Fibroblast of skin of left quadriceps (primary cell): ENCODE measurements at places on chromosomes 5 and 9.

GRCh38 chr5:134493461-134494055 lies 31.9 kb upstream of the JADE2 start:
- DNase-seq = no peak

DNA sequence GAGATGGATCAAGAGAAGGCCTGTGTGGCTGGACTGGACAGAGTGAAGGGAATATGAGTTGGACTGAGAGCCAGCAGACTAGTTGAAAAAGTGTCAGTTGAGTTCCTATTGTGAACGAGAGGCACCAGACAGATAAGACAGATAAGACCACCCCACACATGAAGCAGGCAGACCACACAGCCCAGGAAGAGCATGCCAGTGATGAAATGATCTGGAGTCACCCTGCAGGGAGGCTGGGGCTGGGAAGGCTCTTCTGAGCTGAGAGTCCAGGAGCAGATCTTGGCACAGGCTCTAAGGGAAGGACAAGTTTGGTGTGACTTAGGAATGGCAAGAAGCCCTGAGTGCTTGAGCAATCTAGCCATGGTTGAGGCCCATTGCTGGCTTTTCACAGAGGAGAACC lies 10.6 kb upstream of the SLC25A48 start:
- no peak for DNase-seq

GRCh38 chr5:127723571-127723970 lies 20.4 kb downstream of the CCDC192 start:
- no peak for DNase-seq

DNA sequence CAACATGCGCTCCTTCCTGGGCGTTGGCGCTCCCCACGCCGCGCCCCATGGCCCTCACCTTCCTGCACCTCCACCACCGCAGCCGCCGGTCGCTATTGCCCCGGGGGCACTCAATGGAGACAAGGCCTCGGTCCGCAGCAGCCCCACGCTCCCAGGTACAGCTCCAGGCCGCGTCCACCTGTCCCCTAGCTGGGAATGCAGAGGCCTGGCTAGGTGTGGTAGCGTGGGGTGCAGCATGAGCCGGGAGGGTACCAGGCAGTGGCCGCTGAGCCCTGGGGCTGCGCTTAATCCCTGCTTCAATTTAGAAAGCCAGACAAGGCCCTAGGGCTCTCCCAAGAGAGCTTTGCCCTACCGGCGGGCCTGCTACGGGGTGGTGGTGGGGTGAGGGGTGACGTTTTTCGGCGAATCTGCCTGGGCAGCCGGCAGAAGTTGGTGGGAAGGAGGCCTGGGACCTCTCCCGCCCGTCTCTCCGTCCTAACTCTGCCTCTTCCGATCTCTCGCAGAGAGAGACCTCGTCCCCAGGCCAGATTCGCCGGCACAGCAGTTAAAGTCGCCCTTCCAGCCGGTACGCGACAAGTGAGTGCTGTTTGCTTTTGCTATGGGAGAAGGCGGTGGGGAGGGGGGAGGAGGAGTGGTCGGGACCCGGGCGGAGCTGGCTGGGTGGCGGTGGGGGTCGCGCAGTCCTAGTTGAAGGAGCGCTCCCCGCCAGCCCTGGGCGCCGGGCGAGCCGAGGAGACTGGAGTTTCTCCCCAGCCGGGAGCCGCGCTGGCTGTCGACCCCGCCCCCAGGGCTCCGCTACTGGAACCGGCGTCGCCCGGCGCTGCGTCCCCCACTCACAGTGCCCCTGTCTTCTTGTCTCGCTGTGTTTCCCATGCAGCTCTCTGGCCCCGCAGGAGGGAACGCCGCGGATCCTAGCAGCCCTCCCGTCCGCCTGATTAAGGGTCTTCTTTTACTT lies 4.8 kb downstream of the IRX1 start:
- DNase-seq = no peak

GRCh38 chr5:153212471-153212870 lies 278.0 kb upstream of the GRIA1 start:
- DNase-seq = no peak

GRCh38 chr5:102767862-102768261 lies 12.8 kb downstream of the PAM start:
- DNase-seq = no peak

- no peak for DNase-seq
These were observed 32.1 kb upstream of the ALDH1A1 start for GRCh38 chr9:72984991-72985390.

DNA sequence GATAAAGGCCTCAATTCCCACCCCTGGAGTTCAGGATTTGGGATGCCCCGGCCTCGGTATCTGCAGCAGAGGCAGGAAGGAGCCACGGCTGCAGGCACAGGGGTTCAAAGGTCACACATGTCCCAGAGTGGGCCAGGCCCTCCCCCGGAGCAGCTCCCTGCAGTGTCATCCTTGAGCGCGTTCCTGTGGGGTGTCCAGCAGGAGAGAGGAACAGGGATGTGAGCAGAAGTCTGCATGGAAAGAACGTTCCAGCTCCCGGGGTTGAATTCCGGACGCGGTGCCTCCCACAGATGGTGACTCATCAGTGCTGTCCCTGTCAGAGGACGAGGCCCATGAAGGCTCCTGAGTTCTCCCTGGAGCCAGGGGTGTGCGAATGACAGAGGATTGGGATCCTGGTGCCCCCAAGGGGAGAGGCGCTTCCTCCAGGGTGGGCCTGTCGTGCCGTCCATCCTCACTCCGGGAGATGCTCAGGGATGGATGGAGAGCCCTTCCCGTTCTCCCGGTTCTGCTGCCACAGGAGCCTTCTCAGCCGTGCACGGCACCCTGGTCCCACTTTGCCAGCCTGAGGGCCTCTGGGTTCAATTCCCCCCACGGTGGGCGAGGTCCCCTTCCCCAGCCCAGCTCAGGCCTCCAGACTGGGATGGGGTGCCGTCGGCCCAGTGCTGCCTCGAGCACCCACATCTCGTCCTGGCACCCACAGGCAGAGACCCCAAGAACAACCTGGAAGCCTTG lies 3.1 kb downstream of the LCN1 start:
- no peak for DNase-seq

DNA sequence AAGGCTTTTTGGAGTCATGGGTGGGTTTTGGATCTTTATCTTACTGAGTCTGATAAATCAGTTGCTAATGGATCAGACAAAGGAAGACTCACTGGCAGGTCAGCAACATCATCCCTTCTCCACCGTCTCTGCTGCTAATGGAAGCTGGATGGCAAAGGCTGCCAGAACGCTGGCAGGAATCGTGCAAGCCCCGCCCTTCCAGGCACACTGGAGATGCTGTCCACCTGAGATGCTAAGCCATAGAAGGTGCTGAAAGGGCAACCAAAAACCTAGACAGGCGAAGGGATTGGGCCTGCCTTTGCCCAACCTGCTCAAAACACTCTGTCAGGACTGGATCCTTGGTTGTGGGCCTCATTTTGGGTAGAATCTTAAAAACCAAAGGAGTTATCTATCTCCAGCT lies 139.5 kb upstream of the FSTL4 start:
- no peak for DNase-seq

GRCh38 chr5:36173426-36173825 lies 21.5 kb downstream of the SKP2 start:
- no peak for DNase-seq

DNA sequence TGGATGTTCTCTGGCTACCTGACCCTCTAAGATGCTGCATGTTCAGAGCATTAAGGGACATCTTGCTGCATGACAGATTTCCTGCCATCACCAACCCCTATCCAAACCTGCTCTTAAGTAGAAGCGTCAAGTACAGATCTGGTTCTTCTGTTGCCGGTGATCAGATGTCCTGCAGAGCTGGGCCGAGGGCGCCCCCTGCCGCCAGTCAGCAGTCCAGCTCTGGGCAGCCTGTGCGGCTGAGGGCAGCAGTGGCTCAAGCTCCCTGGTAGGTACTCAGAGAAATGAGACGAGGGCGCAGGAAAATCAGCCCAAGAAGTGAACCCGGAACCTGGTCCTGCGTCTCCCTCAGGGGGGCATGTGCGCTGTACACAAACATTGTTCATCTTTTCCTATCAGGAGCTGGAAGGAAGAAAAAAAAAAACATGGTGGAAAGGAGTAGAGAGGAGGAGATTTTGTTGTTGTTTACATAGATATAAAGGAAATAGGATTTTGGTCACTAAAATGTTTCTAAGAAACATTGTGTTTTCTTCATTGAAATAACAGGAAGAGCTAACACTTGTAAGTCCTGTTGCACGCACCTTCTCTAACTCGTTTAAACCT lies 95.8 kb downstream of the CFAP90 start:
- no peak for DNase-seq

- DNase-seq = no peak
These were observed 240.0 kb downstream of the PRR16 start for GRCh38 chr5:120703918-120704587.

- no peak for DNase-seq
These were observed 108.6 kb upstream of the ATP10B start for GRCh38 chr5:160960592-160960991.

DNA sequence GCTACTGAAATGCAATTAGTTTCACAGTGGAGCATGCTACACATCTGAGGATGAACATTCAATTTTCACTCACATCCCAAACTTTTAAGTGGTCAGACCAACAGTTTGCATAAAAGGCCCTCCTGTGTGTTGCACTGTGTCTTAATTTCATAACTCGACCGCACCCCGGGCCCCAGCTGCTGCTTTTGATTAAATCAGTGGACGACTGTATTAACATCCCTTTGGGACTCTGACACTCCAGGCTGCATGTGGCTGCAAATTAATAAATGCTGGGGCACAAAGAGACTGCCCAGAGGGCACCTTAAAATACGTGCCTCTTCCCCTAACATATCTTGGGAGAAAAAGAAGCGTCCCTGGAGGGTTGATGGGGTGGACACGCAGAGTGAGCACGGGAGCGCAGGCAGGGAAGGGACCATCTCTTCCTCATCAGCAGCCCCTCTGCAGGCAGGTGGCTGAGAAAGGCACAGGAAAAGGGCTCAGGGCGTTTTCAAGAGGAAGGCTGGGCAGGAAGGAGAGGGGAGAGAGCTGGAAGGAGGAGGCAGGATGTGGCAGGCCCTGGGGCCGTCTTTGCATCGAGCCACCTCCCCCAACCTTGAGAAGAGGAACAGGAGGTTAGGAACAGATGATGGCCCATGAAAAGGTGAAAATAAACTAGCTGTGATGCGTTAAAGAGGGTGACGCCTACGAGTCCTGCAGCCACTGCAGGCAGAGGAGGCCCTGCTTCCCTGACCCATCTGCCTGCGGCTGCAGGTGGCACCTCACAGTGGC lies 18.6 kb downstream of the MED10 start:
- no peak for DNase-seq

DNA sequence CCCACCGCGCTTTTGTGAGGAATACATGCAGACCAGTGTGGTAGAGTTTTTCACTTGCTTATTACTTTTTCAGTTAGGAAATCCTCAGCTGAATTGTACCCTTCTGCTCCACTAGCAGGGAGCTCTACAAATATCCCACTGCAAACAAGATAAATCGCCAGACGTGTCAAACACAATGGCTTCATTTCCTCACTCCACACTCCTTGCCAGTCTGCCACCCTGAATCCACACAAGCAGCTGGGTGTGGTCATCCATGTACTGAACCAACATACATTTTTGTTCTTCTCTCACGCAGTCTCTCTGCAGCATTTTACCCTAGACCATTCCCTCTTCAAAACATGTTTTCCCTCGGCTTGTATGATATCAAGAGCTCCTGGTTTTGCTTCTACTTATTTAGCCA lies 3.7 kb upstream of the ROR2 start:
- DNase-seq = no peak

DNA sequence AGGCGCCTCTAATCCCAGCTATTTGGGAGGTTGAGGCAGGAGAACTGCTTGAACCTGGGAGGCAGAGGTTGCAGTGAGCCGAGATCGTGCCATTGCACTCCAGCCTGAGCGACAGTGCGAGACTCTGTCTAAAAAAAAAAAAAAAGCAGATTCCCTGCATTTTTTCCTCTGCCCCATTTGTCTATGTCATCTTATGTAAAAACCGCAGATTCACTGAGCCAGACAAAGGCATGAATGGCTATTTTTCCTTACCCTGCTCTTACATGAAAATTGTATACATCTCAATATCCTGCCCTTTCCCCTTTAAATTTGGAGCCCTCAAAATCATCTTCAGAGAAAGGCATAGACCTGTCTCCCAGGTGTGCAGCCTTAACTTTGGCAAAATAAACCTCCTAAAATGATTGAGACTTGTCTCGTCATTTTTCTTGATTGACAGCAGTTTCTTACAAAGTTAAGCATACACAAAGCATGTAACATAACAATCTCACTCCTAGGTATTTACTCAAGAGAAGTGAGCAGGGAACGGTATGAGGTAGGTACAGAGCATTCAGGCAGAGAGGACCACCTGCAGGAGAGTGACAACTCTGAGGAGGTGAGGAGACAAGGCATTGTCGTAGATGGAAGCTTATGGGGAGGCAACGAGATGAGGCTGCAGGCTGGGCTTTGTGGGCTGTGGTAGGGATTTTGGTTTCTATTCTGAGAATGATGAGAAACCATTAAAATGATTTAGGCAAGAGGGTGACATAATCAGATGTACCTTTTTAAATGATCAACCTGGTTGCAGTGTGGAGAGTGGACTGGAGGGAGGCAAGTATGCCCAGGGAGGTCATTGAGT lies 65.7 kb upstream of the IL6ST start:
- DNase-seq = no peak

DNA sequence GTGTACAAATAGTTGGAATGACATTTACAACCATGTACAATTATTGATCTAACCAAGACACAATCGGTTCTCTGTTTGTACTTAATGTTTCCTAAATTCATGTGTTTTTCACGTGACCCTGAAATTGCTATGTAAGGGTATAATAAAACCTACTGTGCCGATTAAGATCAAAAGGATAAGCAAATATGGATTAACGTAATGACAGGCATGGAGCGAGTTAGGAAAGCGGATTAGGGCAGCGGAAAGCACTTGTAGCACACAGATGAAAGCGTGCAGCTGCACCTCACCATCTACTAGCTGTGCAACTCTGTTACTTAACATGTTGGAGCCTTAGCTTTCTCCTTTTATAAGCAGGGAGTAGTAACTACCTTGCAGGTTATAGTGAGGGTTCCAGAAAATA lies 38.3 kb upstream of the ZFYVE16 start:
- DNase-seq = no peak

DNA sequence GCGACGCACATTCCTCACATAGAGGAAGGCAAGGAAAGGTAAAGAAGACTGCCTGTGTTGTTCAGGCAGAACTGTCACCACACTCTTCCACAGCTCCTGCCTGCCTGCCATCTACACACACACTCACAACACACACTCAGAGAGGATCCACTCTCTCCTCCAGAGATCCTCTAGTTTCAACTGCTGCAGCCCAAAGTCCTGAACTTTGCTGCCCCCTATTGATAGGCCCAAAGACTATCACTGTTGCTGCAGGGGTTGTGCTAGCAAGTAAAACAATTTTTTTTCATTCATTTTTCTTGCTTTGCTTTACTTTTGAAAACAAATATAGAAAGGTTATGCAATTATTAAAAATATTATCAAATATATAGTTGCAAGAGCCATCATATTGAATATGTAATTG lies 5.9 kb upstream of the CFAP90 start:
- DNase-seq = no peak
